ENCODE measurements at places on chromosomes 3 and 15. TPM values are rescaled to one million over a fixed set of nuclear protein-coding genes. Genes with fewer than 3 reads are reported as not detected.

NME9 gene
- 1.9 TPM for total RNA-seq

GRCh38 chr3:119924111-119925094, 142.5 kb downstream of the NR1I2 start:
- DNase-seq = no peak

DNA sequence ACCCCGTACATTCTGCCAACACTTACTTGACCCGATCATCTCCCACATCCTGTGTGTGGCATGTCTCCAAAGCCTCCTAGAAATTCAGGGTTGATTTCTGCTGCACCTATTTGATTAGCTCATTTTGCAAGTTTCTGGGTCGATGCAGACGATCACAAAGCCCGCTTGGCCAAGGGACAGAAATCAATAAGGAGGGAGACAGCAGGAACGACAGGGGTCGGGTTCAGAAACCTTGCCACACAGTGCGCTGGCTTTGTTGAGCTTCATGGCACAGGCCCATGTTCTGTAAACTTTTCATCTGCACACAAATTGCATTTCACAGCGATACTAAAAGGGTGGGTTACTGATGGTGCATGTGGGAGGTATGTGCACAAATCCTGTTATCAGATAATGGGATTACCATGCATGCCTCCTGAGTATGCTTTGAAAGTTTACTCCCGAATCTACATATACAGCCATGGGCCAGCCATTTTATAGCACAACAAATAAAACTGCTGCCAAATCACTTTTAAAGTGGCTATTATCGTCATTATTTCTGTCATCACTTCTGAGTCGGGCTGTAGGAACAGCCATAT, 95.9 kb upstream of the ATP11B start:
- no peak for DNase-seq

DNA sequence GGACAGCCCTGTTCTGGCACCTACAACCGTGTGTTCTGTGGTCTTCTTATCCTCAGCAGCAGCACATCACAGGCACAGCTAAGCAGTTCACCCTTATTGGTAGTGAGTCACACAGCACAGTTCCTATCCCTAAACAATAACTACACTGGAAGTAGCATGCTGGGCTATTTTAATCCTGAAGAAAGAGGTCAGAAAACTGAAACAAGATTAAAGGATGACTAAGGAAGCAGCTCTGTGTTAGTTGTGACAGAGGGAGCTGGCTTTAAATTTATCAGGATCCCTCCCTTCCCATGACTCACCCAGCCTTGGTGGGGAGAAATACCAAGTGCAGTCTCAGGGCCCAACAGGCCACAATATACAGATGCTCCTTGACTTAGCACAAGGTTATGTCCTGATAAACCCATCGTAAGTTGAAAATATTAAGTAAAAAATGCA, 144.3 kb downstream of the ERC2 start:
- DNase-seq = no peak

All from psoas muscle (tissue), 8 donors.